ENCODE measurements at places on chromosomes 11 and 22.

GRCh38 chr11:11243590-11244469 lies 109.2 kb downstream of the CSNK2A3 start:
- DNase-seq, result no peak

- peak; percentile 88 for DNase-seq
Measured at GRCh38 chr11:313787-314553, at the start of gene IFITM1. Gene IFITM1 (plus strand): TSS chr11:314040. CDS start chr11:314171, 131 bp downstream.

DNA sequence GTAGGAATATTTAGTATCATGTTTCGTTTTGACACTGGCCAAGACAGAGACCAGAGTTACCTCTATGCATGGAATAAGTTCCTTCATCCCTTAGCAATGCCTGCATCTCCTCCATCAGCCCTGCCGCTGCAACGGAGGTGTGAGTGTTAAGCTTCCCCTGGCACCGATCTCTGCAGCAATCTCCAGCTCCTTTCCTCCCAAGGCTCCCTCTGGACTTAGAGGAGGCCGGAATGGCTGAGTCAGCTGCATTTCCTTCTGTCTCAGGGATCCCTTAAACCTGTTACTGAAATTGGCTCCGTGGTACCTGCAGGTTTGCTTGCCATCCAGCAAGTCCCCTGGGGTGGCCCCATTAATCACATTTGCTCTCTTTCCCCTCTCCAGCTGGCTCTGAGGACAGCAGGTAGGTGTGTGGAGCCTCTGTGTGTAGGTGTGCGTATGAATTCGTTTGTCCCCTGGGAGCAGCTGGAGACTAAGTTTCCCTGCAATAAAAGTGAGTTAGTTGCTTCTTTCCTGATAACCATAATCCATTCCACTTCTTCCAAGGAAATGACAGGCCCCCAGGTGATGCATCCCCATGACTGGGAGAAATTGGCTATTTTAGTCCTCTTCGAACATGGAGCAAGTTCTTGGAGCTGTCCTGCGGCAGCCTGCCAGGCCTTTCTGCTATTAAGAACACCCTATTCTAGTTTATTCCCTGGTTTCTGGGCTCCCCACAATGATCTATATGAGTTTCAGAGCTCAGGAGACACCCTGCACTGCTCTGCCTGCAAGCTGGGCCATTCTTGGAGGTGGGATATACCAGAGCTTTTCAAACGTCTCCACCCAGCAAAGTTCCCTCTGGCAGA lies 457.2 kb upstream of the CADM1 start:
- no peak for DNase-seq

GRCh38 chr11:64947208-64947814 lies 11.6 kb upstream of the GPHA2 start:
- DNase-seq, result no peak

DNA sequence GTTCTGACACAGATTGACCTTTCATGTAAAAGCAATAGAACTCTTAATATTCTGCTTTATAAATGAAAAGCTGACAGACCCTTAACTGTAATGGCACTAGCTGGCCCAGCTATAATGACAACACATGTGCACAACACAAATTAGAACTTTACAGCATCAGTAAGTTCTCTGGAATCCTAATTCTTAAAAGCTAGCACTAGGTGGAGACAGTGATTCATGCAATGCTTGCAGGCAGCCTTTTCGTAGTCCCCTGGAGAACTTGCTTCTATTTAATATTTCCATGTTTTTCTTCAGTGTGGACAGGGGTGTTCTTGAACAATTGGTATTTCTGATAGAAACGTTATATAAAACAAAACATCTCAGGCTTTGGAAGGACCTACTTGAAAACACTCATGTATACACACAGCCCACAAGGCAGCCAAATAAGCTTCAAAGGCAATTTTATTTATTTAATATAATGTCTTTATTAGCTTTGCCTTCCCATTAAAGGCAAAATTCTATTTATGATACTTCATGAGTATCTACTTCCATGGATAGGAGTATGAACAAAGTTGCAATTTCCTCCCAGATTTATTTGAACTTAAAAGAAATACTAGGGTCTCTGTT lies 374.3 kb upstream of the MPPED2 start:
- peak; percentile 32 for DNase-seq

- no peak for DNase-seq
Measured at GRCh38 chr22:24093855-24094254, 82.8 kb downstream of the CABIN1 start.

DNA sequence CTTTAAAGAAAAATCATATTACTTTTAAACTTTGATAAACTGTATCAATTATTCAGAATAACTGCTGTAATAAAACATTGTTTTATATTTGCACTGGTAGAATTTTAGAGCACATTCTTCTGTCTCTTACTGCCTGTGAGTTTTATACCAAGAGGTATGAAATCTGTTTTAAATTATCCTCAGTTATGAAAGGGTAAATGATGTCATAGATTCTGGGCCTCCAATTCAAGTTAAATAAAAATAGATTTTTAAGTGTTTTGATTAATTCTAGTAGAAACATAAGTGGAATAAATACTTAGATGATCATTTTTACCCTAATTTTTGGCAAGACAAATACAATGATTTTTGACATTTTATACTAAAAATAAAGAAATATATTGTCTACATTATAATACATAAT lies 93.0 kb downstream of the GUCY1A2 start:
- DNase-seq, result peak; percentile 18
